ENCODE measurements at places on chromosomes 3 and 15.

- no peak for DNase-seq
Observed at GRCh38 chr3:160473978-160474377, 24.4 kb upstream of the TRIM59 start.

- DNase-seq, result no peak
Observed at GRCh38 chr15:67090297-67091070, 25.1 kb downstream of the SMAD3 start.

DNA sequence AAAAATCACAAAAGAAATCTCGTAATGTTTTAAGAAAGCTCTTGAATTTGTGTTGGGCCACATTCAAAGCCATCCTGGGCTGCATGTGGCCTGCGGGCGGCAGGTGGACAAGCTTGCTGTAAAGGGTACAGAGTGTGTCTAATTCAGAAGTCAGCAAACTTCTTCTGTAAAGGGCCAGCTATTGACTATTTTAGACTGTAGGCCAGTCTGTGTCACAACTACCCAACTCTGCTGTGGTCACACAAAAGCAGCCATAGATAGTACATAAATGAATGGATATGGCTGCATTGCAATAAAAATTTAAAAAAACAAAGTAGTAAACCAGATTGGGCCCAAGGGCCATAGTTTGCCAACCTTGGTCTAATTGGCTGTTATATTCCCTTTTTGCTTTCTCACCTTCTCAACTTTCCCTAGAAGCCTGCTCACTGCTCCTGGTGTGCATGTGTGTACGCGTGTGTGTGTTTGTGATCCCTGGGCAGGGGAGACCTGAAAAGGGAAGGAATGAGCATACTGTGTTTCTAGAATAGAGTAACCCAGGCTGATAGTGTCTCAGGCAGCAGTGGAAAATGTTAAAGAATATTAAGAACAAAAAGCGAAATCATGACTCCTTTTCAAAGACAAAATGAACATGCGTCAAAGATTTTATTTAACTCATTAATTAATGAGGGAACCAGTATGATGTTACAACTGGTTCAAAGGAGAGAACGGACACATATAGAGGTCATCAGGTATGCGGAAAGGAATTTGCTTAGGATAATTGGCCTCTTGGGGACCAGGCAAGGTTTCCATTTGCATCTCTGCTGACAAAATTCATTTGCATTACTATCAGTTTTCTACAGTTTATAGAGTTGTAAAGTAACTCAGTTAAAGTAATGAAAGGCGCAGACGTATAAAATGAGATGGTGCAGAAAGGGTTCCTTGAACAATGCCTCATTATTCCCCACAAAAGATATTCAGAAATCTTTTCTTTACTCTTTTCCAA is 248.0 kb downstream of the THSD4 start:
- no peak for DNase-seq

- peak; percentile 4 for DNase-seq
Observed at GRCh38 chr3:103992469-103992868, 1374.2 kb upstream of the ALCAM start.

GRCh38 chr15:83747050-83747717 is 93.3 kb downstream of the ADAMTSL3 start:
- DNase-seq, result no peak

GRCh38 chr3:34077417-34078195 is 279.2 kb downstream of the PDCD6IP start:
- DNase-seq, result no peak

- no peak for DNase-seq
Observed at GRCh38 chr3:66279168-66279567, 58.4 kb downstream of the SLC25A26 start.

DNA sequence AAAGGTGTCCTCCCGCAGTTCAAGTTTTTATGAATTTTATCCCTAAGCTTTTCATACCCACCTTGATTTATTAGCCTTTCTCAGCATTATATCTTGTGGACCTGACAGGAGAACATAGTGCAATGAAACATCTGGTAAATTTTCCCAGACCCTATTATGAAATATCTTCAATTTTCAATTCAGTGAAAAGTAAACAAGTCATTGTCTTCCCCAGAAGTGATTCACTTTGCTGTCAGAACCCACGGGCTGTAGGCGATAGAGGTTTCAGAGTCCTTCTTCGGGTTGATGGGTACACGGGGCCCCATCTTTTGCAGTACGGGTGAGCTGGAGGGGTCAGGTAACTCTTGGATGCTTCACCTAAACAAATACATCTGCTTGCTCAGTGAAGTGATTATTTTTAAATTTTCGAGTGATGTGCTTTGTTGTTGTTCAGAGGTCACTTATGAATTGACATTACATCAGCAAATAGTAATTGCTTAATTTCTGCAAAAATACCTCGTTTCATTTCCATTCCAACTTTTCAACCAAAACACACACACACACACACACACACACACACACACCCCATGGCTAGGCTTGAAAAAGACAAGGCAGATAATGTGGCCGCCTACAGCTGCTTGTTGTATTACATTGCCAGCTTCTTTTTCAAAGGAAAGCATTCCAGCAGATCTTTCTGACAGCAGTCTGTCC is 102.9 kb downstream of the SEMA6D start:
- DNase-seq, result no peak

DNA sequence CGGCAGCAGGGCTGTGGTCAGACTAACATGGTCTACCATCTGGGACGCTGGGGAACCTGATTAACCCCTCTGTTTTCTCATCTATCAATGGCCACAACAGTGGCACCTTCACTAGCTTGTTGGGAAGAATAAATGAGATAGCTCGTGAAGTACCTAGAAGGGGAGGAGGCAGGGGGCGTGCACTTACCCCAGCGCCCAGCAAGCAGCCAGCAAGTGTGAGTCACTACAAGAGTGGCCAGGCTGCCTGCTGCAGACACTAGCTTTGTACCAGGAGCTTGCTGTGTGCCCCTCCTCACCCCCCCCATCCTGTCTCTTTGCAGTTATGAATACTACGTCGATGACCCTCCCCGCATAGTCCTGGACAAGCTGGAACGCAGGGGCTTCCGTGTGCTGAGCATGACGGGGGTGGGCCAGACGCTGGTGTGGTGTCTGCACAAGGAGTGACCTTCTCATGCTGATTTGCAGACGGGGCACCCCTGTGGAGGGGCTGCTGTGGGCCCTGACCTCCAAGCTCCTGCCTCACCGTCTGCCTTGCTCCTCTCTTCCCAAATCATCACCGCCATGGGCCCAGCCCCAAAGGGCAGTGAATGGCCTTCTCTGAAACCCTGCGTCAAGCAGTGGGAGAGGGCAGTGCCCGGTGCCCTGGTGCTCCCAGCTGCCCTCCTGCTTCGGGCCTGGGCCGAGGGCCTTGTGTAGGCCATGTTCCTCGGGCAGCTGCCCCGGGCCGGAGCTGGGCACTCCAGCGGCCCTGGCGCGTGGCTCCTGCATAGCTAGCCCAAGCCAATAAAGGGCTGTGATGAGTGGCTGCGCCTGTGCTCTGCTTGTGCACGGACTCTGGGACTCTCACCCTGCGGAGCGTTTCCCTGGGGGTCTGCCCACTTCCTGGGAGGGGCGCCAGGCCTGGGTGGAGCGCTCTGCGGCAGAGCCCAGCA is 2.6 kb upstream of the C15orf62 start:
- DNase-seq, result no peak

DNA sequence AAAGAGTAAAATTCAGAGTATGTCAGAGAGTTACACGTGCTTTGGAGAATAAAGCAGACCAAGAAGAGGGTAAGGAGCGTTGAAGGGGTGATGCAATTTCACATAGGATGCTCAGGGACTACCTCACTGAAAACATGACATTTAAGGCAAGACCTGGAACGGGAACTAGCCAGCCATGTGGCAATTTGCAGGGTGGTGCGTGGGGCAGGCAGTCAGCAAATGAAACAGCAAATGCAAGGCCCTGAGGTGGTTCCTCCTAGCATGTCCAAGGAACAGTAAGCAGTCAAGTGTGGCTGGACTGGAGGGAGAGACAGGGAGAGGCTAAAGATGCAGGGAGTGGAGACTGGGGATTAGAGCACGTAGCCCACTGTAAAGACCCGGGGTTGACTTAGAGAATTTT is 146.1 kb upstream of the LPP start:
- no peak for DNase-seq

GRCh38 chr3:177439694-177440269 is 242.5 kb upstream of the TBL1XR1 start:
- DNase-seq, result no peak

- DNase-seq, result no peak
Observed at GRCh38 chr3:149891621-149892020, 78.6 kb downstream of the RNF13 start.

GRCh38 chr3:196782511-196782910 is 42.9 kb downstream of the PAK2 start:
- DNase-seq, result no peak

GRCh38 chr3:191958980-191959671 is 498.2 kb downstream of the PYDC2 start:
- DNase-seq, result no peak

DNA sequence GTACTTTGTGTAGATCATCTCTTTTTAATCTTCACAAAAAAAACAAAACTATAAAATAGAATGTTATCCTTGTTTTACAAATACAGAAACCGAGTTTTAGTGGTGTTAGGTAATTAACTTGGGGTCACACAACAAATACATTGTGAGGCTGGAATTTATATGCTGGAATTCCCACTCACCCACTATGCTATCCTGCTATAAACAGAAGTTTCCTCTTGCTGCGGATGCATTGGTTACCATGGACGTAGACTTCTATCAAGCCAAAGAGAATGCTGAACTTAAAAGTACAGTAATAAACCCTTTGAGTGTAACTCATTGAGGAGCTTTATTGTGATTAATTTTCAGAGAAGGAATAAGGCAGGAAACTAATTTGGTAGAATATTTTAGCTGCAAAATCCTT is 9.2 kb downstream of the SNAP23 start:
- DNase-seq, result no peak

DNA sequence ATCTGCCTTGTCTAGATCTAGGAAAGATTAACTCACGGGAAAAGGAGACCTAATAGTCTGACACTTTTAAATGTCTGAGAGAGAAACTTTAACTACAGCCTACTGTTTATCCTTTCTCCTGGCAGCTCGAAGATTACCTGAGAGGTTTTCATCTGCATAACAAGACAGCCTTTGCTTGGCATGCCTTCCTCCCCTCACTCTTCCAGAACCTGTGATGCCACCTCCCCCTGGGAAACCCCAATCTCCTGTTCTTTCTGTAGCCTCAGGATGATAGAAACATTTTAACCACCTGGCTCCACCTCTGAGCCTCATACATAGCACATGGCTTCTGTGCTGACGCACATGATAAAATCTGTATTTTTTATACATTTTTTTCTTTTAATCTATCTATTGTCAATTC is 420.8 kb downstream of the CNTN6 start:
- no peak for DNase-seq

- DNase-seq, result no peak
Observed at GRCh38 chr3:4351164-4351855, 48.1 kb downstream of the SETMAR start.

GRCh38 chr15:42939841-42940240 is 19.3 kb upstream of the TTBK2 start:
- DNase-seq, result no peak

- DNase-seq, result no peak
Observed at GRCh38 chr3:102177075-102177755, 257.6 kb upstream of the ZPLD1 start.

DNA sequence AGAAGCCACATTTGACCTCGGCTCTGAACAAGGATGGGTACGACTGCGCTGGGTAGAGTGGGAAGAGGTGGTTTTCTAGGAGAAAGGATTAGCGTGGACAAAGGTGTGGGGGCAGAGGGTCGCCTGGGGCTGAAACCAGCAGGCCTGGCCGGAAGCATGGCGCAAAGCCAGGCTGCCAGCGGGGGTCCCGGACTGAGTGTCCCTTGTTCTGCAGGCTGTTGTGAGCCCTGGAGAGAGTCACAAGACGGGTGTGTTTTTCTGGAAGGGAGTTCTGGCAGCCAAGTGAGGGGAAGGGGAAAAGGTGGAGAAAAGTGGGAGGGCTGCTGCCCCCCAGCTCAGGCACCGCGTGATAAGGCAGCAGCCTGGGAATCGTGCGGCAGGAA is 98.5 kb upstream of the MEF2A start:
- peak; percentile 65 for DNase-seq

GRCh38 chr3:196835086-196835485 is 32.6 kb upstream of the SENP5 start:
- no peak for DNase-seq

- no peak for DNase-seq
Observed at GRCh38 chr3:36557708-36558421, 177.6 kb downstream of the STAC start.

- DNase-seq, result no peak
Observed at GRCh38 chr15:92020207-92020606, 166.7 kb downstream of the SLCO3A1 start.

GRCh38 chr3:172800156-172800555 is 49.6 kb downstream of the ECT2 start:
- no peak for DNase-seq

- no peak for DNase-seq
Observed at GRCh38 chr3:83515123-83515522, 1443.7 kb upstream of the CADM2 start.

DNA sequence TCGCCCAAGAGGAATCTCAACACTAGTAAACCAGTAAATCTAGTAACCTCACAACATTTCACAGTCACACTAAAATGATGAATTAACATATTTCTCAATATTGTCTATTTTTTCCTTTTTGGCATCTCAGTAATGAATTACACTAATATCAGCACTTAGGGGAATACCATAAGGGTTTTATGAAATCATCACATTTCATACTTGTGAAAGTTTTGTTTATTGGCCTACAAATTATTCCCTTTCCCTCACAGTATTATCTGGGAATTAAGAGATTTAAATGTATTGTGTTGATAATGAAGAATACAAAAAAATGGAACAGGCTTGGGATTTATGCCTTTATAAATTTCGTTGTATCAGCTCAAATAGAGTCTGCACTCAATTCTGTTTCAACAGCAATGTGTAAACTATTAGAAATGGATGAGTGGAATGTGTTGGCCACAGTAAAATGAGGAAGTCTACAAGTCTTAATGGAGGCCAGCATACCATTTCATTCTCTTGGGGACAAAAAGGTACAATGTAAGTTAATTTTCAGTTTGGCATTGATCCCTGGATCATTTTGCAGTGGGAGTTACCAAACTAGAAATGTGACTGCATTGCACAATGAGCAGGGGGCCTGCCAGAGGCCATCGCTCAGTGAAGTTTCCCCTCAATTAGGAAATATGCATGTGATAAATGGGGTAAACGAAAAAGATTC is 195.4 kb downstream of the FMN1 start:
- no peak for DNase-seq

- DNase-seq, result no peak
Observed at GRCh38 chr15:68679961-68680371, 101.2 kb downstream of the CORO2B start.

GRCh38 chr3:118974356-118975097 is 60.1 kb downstream of the IGSF11 start:
- DNase-seq, result no peak

GRCh38 chr3:30300809-30301208 is 305.6 kb upstream of the TGFBR2 start:
- no peak for DNase-seq

GRCh38 chr15:45521596-45522327 is 793 bp downstream of the SLC30A4 start:
- no peak for DNase-seq

GRCh38 chr15:69729167-69729748 is 276.6 kb downstream of the RPLP1 start:
- no peak for DNase-seq
